ENCODE measurements at places on chromosomes 1 and 21. TPM values are rescaled to one million over a fixed set of nuclear protein-coding genes. Genes with fewer than 3 reads are reported as not detected.

The CALML6 gene
- 0.29 TPM for polyA plus RNA-seq

The FABP3 gene
- polyA plus RNA-seq: 91.3 TPM

The TMCO1 gene
- polyA plus RNA-seq: 202 TPM

The SDC3 gene
- 25.3 TPM for polyA plus RNA-seq

The FGR gene
- polyA plus RNA-seq: 1.8 TPM

DNA sequence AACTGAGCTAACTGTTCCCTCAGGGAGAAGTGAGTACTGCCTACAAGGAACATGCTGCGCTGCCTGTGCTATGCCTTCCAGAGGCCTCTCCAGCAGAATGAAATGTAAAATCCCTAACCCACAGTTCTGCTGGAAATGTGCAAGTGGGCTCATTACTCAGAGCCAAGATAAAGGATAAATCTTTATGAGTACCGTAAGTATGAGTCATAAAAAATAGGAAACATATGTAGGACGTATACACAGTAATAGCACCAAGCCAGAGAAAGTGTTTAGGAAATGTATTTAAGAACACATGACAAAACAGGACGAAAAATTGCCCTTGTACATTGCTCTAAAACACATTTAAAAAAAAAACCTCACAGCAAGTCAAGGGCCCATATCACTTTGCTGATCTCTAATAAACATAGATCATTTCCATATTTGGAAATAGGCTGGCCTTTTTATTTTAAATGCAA, 104.6 kb downstream of the TGFBR3 start:
- no peak for DNase-seq

DNA sequence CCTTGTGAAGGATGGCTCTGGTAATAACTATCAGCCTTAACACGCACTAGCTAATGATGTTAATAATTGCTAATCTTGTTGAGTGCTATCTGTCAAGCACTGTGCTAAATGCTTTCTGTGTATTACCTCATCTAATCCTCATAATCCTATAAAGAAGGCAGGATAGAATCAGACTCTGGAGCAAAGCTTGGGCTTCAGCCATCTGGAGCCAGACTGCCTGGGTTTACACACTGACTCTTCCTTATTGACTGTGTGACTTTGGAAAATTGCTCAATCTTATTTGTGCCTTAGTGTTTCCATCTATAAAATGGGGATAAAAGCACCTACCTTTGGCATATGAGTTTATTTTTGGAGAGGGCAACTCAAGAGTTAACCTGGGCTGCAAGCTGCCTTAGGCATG, 216.1 kb downstream of the NUF2 start:
- DNase-seq: no peak

DNA sequence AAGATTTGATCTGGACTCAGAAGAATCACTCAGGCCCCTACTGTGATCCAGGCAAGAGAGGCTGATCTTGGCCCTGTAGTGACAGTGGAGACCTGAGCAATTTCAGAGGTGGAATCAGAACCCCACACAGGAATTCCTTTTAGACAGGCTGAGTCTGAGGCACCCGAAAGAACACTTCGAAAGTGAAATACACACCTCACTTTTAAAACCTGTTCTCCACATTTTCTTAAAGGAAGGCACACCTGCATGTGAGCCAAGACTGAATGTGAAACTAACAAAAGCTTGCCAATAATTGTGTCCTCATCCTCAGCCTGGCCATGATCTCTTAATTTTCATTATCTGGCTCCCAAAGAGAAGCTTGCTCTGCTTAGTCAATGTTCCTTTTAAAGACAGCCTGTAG, 32.2 kb downstream of the SIPA1L2 start:
- no peak for DNase-seq

DNA sequence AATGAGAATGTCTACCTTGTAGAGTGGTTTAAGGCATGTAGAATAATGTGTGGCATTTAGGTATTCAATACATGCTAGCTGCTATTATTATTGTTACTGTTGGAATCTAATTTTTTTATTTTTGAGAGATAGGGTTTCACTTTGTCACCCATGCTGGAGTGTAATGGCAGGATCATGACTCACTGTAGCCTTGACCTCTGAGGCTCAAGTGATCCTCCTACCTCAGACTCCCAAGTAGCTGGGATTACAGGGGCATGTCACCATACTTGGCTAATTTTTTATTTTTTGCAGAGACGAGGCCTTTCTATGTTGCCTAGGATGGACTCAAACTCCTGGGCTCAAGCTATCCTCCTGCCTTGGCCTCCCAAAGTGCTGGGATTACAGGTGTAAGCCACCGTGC, 61.9 kb downstream of the EPB41 start:
- DNase-seq: no peak

DNA sequence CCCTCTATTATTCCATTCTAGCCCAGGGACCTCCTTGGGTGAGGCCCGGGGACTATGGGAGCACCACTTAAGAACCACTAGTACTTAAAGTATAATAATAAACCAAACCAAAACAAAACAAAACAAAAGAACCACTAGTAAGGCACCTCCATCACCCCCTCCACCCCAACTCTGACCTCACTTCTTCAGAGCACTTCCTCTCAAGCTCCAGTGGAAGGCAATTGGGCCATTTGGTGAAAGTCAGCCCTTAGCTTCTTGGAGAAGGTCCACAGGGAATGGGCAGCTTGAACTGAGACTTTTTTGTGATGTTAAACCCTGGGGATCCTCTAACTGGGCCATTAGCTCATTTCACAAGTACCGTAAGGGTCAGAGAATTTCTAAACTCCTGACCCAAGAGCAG, 237.3 kb downstream of the RHOU start:
- no peak for DNase-seq

DNA sequence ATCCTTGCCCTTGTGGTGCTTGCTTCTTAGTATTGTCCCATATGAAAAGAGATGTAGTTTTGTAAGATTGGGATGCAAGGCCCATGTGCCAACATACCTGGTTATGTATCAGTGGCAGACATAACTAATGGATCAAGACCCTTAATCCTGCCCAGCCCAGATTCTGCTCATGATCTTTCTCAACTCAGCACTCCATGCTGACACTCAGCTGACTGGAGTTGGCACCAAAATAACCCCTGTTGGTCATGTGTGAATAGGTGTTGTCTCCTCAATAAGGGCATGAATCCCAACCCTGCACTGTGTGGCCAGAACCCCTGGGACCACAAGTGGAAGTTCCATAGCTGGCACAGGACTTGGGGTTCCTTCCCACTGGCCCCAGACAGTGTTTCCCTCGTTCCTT, 13.9 kb upstream of the CNR2 start:
- DNase-seq: no peak

DNA sequence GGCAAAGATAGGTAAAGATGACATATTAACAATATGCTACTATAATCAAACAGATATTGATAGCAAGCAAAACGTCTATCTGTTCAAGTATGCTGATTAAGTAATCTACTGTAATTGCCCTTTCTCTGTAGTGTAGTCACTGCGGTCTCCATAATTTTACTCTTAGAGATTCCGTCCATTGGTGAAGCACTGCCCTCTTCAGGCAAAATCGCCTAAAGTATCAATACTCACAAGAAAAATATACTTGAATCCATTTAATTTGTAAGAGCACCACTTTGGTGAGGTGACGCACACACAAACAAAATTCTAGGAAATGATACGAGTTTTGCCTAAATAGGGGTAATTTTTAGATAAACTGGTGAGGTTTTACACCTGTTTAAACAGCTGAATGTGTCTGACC, 434.6 kb upstream of the CHRM3 start:
- DNase-seq: no peak

DNA sequence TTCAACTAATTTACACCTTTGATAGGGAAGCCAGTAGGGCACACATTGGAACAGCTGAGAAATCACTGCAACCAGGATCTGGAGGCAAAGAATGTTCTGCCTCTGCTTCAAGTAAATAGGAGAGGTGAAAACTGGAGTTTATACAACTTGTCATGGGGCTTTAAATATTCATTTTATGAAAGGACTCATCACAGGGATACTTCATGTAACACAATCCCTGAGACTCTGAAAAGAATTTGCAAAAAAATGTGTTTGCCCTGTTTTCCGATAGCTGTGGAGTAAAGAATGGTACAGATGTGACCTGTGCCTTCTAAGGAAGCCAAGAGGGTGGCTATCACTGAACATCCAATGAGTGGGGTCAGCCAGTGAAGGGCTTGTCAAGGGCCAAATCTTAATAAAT, 152.0 kb downstream of the LMX1A start:
- DNase-seq: no peak

- DNase-seq: no peak
Measured at GRCh38 chr1:33280091-33280661, 23.9 kb downstream of the ZNF362 start.

DNA sequence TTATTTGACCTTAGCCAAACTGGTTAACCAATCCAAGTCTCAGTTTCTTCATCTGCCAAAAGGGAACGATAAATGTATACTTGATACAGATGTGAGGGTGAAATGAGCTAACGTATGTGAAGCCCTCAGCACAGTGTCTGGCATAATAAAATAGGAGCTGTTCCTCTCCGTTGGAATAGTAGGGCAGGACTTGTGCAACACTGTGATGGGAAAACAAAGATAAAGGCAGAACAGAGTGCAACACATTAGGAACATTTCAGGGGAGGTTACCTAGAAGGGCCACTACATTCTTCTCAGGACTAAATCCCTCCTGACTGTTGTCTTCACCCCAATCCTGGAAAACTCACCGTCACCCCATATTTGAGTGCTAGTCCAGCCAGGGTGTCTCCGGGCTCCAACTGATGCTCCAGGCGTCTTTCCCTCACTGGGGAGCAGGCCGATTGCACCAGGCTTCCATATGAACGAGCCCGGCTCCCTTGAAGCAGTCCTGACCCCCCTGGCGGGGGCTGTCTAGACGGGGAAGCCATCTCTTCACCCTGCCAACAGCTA, 896 bp downstream of the LYSMD1 start:
- DNase-seq: no peak

DNA sequence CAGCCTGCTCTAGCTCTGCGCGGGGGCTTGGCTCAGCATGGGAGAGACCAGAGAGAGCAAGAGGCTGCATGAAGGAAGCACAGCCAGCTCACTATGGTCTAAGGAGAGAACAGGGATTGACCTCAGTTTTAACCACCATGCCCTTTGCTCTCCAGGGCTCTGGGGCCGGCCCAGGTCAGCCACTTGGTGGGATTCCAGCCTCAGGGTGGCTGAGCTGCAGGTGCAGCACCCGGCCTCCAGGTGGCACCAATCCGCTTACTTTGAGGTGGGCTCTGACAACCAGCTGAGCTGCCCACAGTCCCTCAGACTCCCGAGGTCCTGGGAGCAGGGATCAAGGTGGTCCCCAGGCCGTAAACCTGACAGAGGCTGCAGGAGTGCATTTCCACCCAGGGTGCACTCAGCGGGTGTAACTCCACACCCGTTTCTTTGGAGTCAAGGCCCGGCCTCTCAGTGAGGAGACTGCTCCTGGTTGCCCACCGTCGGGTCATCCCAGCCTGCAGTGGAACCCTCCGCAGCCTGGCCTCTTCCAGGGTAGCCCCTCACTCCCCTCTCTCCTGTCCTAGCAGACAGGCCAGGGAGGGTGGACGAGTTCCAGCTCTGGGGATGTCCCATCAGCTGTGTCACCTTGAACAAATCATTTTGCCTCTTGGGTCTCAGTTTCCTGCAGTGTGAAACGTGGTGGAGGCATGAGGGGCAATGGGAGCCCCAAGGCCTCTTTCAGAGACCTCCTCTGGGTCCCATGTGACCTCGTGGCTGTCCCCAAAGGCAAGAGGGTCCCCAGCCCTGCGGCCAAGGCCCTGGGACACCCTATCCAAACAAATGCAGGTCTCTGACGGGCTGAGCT, 607 bp upstream of the LGR6 start:
- DNase-seq: no peak

DNA sequence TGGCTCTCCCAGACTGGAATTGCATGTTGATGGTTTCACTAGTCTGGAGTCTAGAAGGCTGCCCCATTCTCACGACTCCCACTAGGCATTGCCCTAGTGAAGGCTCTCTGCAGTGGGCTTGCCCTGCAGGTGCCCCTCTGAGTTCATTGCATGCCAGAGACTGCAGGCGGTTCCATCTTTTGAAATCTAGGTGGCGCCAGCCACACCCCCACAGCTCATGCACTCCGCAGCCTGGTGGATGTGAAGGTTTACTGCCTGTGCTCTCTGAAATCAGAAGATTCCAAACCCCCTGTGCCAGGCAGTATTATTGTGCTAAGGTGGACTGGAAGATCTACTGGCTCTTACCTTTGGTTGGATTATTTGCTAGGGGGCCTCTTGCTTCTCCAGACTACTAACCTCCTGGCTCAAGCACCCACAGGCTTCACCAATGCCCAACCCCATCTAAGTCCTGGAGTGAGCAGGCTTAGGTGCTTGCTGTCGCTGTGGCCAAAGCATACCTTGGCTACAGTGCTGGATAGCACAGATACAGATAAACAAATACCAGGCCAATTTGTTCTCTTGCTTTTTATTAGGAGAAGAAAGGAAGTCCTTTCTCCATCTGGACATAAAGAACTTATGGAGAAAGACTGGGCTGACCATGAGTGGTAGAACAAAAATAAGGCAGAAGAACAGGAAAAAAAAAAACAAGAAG, 83.5 kb upstream of the SIM2 start:
- DNase-seq: no peak

- DNase-seq: no peak
Measured at GRCh38 chr1:50423670-50424000, 392 bp upstream of the DMRTA2 start.

DNA sequence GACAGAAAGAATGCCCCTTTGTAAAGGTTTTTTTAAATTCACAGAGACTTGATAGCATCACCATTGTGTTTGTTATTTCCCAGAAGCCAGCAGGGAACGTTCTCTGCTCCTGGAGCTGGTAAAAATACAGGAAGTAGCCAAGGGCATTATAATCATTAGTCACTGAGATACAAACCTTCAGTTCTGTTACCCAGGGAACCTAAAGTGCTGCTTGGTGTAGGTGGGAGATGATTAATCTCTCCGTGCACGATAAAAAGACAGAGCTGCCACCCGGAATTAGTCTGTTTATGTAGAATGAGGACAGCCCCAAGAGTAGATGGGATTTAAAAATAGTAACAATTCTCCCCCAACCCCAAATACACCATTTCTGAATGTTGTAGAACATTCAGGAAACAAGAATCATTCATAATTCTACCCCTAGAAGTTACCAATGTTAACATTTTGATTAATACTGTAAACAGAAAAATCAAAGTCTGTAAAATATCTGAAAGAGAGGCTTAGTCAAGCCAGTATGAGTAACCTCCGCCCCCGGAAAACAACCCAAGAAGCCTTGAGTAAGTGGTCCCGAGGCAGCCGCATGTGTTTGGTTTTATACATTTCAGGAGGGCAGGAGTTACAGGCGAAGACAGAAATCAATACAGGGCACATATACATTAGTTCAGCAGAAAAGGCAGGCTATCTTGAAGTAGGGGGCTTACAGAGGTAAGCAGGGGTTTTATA, 45.3 kb upstream of the CTBS start:
- no peak for DNase-seq

DNA sequence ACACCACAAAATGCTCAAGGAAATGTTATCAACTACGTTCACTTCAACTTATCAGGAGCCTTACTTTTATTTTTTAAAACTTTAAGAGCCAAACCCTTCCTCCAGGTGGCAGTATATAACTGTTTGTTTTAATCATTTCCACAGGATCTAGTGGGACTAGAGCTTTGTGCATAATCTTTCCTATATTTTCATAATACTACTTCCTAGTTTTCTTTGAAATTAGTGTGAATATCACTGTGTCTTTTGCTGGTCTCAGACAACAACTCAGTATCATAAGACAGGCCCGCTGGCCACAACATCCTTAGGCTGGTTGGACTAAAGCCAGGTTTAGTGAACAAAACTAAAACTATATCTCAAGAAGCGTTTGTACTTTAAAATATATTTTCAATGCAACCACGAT, 145.5 kb downstream of the TIAM1 start:
- no peak for DNase-seq

Measured in right renal cortex interstitium (tissue), 3 donors.